ENCODE measurements at places on chromosomes 6 and 20.

- DNase-seq = no peak
Observed at GRCh38 chr20:48751871-48752270, 75.9 kb downstream of the PREX1 start.

DNA sequence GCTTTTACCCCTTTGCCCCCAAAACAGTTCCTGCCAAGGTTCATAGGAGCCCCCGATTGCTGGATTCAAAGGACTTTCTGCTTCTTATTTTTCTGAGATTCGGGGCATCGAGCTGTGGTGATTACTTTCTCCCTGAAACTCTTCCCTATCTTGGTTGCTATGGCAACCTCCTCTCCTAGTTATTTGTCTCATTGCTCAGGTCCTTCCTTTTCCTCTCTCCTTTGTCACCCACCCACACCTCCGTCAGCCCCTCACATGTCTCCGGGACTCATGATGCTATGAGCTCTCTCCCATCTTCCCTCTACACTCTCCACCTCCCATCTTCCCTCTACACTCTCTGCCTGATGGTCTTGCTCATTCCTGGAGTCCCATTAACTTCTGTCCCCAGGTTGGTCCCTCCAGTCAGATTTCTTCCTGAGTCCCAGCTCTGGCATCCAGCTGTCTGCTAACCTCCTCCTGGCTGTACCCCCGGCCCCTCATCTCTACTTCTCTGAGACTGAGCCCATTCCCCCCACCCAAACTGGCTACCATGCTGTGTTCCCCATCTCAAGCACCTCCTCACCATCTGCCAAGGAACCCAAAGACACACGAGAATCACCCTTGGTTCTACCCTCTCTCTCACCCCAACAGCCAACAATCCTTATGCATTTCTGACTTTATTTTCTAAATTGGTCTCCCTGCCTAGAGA lies 30.2 kb upstream of the NNAT start:
- DNase-seq = no peak

- DNase-seq = no peak
Observed at GRCh38 chr20:19734811-19735210, 23.2 kb upstream of the RIN2 start.

- no peak for DNase-seq
Observed at GRCh38 chr20:4788314-4788713, 66.6 kb downstream of the PRND start.

DNA sequence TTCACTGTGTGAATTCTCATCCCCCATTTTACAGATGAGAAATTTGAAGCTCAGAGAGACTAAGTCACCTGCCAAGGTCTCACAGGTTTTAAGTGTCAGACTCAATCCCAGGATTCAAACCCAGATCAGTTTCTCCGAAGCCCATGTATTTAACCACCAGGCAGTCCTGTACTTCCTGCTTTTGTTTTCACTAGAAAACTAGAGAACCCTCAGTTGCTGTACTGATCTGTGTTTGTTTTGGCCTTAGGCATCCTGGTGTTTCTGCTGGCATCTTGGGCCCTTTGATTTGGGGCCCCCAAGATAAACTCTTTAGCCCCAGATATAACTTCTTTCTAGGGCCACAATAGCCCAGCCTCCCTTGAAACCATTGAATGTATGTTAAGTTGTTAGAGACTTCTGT lies 36.5 kb downstream of the PPP1R16B start:
- no peak for DNase-seq

DNA sequence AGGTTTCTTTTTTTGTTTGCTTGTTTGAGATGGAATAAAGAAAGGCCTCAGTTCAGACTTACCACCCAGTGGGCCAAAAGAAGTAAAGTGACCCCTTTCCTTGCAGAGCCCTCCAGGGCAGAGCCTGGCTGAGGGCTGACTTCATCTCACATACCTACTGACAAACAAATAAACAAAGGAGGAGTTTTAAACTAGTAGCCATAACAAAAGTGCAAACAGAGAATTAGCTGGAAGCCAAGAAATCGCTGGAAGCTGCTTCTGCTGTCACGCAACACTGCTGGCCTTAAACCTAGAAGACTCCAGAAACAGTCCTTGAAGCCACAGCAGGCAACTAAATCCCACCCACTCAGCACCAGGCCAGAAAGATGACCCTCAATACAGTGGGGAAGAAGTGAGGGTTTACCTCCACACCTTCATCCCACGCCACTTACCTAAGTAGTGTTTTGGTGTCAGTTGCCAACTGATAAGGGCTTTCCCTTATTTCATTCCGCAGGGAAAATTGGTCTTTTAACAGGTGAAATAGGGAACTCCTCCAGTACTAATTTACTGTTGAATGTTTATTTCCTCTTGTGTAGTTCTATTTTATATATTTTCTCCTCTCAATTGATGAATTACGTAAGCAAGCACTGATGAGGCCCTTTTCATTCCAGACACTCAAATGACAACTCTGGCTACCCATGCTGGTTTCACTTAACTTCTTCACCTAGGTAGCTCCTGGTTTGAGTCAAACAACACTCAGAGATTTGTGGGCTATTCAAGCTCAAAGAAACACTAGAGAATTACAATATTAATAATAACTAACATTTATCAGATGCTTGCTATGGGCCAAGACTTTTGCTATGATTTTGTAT lies 46.2 kb downstream of the EDN1 start:
- no peak for DNase-seq

DNA sequence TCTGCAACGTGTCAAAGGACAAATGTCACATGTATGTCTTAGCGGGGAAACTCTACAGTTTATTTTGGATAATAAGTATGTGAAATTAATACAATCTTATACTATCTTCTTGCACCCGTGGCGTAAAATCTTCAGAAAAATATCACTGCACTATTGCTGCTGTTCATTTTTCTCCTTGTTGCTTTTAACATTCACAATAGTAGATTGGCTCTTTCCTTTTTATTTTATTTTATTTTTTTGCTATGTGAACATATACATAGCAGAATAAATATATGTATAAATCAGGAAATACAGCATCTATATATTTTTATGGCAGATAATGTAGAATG lies 15.4 kb downstream of the GPR31 start:
- DNase-seq = no peak

GRCh38 chr6:14177413-14178082 lies 60.0 kb downstream of the CD83 start:
- DNase-seq = no peak

DNA sequence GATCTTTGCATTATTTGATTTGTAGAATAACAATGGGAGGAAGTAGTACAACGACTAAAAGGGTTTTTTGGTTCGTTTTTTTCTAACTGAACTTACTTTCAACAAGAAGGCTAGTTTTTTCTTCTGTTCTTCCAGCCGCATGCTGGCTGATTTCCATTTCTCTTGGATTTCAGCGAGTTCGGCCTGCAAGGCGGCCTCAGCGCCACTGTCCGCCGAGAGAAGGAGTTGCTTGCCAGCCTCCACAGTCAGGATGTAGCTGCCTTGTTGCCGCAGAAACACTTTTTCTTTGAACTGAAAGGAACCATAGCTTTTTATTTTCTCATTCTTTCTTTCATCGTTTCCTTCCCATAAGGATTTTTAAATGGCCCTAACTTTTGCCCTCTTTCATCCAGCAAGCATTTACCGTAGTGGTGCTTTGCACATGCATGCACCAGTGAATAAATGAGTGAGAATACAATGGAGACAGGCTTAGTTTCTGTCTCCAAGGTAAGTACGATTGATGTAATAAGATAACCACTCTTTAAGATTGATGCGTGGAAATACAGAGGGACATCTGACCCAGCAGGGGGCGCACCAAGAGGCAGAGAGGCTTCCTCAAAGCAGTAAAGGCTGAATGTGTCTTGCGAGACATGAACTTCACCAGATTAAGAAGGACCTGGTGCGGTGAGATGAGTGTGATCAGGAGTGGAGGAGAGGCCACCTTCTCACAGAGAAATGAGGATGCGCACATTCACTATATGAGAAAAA lies 398.8 kb downstream of the ESR1 start:
- DNase-seq = no peak

GRCh38 chr6:70651326-70651905 lies 16.3 kb upstream of the SMAP1 start:
- DNase-seq = no peak

GRCh38 chr6:119323478-119323877 lies 26.1 kb downstream of the MAN1A1 start:
- no peak for DNase-seq

DNA sequence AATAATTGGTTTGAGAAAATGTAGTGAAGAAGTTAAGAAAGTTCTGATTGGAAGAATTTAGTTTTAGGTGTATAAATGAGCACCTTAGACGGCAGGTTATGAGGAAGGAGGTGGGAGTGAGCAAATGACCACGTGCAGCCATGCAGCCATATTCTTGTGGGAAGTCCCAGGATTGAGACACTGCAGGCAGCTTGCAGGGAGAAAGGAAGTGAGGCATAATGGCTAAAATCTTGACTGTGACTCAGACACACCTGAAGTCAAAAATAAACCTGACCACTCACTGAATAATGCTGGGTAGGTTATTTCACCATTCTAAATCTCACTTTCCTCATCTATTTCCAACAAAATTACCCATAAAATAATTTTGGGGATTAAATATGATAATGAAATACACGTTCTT lies 16.6 kb downstream of the DSE start:
- no peak for DNase-seq

DNA sequence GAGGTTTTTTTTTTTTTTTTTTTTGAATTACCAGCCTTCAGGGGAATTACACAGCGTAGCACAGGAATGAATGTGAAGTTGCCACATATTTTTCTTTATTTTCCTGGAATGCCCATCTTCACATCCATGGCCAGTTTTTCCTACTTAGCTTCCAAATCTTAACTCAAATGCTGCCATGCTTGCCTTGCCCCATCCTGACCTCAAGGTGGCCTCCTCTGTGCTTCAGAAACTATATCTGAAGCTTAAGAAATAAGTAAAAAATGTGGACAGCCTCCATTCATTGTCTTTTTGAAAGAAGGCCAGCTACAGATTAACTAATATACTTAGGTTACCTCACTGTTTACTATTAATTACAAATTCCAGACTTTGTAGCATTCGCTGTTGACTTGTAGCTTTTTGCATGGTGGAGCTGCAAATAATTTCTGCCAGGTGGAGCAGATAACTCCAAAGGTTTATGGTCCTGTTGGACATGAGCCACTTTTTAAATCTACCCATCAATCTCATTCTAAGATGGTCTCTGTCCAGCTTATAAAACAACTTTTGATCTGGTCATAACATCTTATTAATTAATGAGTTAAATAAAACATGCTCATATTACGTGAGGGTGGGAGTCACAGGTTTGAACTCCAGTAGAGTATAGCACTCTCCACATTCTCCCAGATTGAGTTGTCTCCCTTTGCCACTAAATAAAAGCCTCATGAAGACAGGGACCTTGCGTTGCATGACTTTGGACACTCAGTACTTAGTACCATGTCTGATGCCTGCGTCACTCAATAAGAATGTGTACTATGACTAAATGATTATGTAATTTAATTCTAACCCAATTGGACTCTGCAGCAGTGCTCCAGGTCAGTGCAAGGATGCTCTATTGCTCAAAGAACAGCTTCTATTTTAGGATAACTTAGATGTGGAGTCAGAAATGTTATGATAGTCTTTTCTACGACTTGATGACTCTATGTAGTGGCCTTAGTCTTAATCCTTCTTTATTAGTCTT lies 678.6 kb upstream of the CITED2 start:
- no peak for DNase-seq

DNA sequence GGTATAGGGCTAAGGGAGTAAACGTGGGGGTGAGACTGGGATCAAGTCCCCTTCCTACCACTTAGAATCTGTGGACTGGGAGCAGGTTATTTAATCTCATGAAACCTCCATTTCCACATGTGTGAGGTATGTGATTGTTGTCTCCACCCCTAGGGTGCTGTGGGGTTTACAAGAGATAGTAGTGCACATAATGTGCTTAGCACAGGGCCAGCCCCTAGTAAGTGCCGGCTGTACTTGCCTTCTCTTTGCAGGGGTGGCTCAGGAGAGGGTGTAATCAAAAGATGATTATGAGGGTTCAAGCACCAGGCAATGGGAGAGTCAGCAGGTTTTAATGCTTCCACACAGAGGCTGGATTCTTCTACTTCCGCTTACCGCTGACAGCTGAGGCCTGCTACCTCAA lies 6.9 kb downstream of the NT5E start:
- DNase-seq = no peak

DNA sequence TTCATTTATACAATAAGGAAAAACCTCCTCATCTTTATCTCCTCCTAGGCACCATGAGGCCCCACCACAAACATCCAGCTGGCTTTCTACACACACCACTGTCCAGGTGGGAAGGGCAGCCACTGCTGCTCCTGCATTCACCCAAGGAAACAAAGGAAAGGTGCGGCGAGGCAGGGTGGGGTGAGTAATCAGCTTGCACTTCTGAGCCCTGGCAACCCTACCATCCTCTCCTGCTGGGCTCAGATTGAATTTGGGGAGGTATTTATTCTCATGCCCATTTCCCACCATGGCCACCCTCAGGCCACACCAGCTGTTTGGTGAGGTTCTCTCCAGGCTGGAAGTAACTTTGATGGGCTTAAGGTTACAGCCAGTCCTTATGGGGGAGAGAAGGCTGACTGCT lies 31.2 kb upstream of the SPDEF start:
- DNase-seq = no peak

DNA sequence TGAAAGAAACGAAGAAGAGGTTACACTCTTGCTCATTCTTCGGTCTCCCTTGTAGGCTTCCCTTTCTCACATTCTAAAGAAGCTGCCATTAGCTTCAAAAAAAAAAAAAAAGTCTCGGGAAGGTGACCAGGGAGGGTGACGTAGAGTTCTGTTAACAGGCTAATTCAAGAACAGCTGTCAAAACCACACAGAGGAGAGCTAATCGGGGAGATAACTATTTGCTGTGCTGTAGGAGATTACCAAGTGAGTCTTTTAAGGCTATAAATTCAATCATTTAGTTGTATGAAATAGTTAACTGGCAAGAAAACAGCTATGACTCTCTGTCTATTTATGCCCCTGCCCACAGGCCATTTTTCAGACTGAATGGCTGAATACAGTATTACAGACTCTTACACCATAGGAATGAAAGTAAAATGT lies 256.8 kb downstream of the SYNE1 start:
- no peak for DNase-seq

GRCh38 chr20:60136645-60137401 lies 178.6 kb downstream of the CDH26 start:
- no peak for DNase-seq

- no peak for DNase-seq
Observed at GRCh38 chr6:80098392-80098791, 8.1 kb upstream of the BCKDHB start.

DNA sequence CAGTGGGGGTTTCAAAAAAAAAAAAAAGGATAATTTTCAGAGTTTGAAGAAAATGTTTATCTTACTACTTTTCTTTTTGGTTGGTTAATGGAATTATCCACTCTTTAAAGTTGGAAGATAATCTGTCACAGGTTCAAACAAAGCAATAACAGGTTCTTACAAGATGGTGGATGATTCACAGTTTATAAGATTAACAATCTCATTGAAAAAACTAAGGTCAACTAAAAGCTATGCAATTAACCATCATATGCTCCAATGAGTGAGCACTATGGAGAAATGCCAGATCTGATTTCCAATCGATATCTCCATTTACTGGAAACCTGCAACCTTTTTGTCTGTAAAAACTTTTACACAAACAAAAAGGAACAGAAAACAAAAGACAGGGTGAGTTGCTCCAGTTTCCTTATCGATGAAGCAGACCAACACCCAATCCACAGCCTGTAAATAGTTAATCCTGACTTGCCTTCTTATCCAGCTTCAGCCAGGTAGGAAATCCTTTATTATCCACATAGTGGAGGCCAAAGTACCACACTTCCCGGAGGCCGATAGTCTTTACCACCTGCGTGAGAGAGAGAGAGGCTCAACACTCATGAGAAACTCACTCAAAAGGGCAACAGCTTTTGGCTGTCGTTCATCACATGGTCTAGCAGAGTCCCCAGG lies 32.4 kb downstream of the EZR start:
- no peak for DNase-seq
